ENCODE measurements at places on chromosomes 5 and 9. TPM values are rescaled to one million over a fixed set of nuclear protein-coding genes. Genes with fewer than 3 reads are reported as not detected.
A peak's percentile ranks its signal among the peaks of the same experiment; 100 is the strongest.

The LCN6 gene
- not detected for total RNA-seq

- no peak for DNase-seq
Observed at GRCh38 chr5:161676103-161676502, 9.4 kb upstream of the GABRA6 start.

The PTPRD gene
- 1.3 TPM for total RNA-seq

GRCh38 chr9:129989362-129989708 is 53.7 kb downstream of the FNBP1 start:
- DNase-seq, result no peak

The CDH12 gene
- total RNA-seq, result not detected

DNA sequence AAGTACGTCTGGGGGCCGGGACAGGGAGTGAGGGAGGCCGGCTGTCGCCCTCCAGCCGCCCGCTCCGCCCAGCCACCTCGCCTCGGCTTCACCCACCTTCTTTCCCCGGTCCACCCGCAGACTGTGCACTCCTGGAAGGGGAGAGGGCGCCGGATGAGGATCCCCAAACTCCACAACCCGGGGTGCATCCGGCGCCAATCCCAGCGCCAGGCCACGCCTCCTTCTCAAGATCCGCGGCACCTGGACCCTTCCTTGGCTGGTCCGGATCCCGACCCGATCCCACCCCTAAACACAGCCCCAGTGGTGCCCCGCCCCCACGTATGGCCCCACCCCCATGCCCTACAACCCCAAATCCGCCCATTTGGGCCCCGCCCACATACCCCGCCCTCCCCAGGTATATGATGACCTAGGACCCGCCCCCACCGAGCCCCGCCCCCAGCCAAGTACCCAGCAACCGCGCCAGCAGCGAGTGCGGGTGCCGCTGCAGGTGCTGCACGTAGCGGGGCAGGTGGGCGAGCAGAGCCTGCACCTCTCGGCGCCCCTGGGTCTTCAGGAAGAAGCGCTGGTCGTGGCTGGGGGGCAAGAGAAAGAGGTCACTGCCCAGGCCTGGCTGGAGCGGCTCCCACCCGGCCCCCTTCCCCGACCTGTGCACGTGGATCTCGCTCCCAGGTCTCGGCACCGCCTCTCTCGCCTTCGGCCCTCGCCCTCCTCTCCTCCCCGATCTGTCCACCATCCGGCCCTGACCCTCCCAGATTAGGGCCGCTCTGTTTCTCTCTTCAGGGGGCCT is 3.2 kb downstream of the PIP5KL1 start:
- DNase-seq, result no peak

DNA sequence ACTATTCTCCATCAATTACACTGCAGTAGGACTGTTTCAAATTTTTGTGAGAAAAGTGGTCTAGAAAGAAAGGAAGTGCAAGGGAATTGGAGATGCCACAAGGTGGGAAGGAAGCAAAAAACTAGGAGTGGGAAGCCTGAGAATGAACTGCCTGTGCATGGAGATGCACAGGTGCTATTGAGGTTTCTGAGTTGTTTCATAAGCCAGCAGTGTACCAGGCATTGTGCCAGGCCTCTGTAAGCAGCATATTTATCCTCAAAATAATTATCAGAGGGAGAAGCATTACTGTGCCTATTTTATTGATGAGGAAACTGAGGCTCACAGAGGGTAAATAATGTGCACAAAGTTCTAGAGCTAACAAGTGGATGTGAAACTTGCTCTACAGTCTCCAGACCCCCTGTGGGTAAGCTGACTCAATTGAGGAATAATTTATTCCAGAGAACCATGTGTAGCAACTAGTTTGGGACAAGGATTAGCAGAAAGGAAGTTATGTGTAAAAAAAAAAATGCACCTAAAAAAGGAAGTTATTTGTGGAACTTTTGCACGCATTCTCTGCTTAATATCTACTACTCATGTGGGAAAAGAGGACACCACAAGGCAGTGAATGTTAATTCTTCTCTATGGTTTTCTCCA is 96.7 kb downstream of the SNCAIP start:
- no peak for DNase-seq

- peak; percentile 47 for DNase-seq
Observed at GRCh38 chr5:95669540-95669939, 13.3 kb downstream of the SPATA9 start.

The FOXD1 gene
- 10.8 TPM for total RNA-seq

The SPINK4 gene
- total RNA-seq, result not detected
